Coronary artery (tissue), 2 donors: ENCODE measurements at places on chromosomes 7 and 10.

DNA sequence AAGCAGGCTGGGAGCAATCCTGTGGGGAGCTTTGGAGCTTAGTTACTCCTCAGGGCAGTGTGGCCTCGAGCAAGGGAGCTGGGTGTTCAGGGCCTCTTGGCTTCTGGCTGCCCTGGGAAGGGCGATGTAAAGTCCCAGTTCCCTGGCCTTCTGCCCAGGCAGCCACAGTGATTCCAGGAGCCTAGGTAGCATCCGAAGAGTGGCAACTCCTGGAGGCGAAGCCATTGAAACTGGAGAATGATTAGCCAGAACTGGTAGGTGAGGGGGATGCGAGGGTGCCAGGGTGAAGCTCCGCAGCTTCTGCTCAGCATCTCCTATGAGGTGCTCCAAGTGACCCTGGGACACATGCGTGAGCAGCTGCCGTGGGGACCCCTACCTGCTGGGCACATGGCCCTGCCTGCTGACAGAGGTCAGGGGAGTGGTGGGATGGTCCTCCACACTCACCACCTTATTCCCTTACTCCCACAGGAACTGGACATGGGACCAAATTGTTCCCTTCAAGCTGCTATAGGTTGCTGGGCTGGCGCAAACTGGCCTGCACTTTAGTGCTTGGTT is 7.8 kb upstream of the GDF2 start:
- DNase-seq: no peak

- no peak for DNase-seq
Observed at GRCh38 chr10:102007796-102008195, 48.2 kb downstream of the ARMH3 start.

- DNase-seq: peak; percentile 52
Observed at GRCh38 chr10:131848296-131848695, 52.5 kb upstream of the PPP2R2D start.

- no peak for DNase-seq
Observed at GRCh38 chr7:6315746-6316145, 43.3 kb upstream of the CYTH3 start.

DNA sequence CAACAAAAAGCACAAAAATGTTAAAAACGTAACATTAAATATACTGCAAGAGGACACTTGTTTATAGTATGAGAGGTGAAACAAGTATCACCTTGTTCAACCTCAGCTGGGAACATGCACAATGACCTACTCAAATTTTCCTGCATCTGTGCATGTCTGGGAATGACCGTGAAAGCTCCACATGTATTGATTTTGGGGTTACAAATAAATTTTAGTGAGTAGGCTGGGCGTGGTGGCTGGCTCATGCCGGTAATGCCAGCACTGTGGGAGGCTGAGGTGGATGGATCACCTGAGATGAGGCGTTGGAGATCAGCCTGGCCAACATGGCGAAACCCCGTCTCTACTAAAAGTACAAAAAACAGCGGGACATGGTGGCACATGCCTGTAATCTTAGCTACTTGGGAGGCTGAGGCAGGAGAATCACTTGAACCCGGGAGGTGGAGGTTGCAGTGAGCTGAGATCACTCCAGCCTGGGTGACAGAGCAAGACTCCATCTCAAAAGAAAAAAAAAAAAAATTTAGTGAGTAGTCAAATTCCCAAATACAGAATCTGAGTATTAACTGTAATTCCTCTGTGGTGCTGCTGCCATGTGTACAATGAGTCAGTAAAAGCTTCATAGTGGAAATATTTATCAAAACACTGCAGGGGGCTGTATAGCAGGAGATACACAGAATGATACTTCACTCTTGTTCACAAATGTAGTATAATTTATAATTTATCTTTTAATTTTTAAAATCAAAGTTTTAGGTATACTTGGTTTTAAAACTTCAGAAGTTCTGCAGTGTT is 41.1 kb downstream of the SUGCT start:
- no peak for DNase-seq

DNA sequence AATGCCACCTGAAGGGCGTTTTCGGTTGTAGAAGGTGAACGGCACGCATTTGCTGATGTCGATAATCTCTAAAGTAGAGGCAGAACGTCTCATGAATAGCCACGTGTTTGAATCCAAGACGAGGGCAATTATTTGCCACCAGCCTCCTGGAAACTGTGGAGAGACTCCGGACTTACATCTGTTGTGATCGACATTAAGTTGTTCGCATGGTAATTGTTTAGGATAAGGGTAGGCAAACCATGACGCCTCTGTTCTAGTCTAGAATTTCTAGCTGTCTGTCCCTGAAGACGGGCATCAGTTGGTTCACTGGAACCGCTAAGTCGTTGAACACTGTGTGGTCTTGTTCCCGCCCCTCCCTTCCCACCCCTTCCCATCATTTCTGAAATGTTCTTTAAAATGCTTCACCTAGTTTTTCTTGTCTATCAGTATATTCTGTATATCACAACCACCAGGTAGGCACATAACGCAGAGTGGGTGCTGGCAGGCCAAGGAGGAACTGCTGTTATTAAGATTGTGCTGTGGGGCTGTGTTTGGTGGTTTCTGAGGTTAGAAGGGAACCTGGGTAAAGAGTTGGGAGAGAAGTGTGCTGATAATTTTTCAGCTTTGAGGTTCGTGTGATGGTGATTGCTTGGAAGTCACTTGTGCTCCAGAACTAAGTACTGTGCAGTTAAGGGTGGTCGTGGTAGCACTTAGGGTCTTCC is 1.2 kb downstream of the UBE3C start:
- no peak for DNase-seq

GRCh38 chr7:70752794-70753241 is 379.1 kb upstream of the GALNT17 start:
- no peak for DNase-seq

GRCh38 chr7:140640727-140641523 is at the start of gene DENND2A:
Gene DENND2A (minus strand): TSS chr7:140640813. CDS start chr7:140602397, 38,416 bp downstream.
- no peak for DNase-seq

DNA sequence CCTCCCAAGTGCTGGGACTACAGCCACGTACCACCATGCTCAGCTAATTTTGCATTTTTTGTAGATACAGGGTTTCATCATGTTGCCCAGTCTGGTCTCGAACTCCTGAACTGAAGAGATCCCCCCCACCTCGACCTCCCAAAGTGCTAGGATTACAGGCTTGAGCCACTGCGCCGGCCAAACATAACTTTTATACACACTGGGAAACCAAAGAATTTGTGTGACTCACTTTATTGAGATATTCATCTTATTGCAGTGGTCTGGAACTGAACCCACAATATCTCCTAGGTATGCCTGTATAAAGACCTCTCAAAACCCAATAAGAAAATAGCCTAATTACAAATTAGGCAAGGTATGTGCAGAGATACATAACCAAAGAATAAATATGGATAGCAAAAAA is 182.6 kb upstream of the FEZF1 start:
- DNase-seq: no peak

GRCh38 chr10:71729161-71729636 is 9.6 kb upstream of the C10orf105 start:
- no peak for DNase-seq

DNA sequence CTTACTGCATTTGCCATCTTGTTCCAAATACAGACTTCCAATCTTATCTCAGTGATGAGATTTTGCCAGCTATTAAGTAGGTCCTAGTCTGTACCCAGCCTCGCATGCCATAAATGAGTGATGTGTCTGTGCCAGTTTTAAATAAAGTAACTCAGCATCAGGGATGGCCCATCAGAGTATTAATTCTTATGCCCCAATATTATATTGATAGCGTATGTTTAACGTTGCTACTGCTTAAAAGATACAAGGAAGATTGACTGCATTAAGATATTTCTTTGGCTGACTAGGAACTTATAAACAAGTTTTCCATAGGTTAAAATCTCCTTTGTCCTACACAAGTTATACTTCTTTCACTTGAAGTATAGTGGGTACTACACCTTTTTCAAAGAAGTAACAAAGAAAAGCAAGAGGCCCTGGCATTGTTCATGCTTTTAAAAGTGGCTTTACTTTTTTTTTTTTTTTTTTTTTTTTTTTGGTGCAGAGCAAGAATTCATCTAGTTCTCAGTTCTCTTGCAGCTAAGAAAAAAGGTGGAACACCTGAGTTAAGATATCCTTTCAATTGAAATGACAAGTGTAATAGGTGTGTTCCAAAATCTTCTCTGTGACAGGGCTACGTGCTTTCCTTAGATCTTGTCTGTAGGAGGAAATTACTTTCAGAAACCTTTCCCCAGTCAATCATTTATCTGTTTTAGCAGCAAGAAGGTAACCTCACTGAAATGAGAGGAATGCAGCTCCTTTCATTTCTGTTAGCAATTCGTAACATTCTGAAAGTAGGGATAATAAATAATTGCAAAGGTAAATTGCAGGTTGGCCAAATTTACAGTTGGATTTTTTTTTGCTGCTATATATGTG is 245.0 kb downstream of the CELF2 start:
- no peak for DNase-seq

DNA sequence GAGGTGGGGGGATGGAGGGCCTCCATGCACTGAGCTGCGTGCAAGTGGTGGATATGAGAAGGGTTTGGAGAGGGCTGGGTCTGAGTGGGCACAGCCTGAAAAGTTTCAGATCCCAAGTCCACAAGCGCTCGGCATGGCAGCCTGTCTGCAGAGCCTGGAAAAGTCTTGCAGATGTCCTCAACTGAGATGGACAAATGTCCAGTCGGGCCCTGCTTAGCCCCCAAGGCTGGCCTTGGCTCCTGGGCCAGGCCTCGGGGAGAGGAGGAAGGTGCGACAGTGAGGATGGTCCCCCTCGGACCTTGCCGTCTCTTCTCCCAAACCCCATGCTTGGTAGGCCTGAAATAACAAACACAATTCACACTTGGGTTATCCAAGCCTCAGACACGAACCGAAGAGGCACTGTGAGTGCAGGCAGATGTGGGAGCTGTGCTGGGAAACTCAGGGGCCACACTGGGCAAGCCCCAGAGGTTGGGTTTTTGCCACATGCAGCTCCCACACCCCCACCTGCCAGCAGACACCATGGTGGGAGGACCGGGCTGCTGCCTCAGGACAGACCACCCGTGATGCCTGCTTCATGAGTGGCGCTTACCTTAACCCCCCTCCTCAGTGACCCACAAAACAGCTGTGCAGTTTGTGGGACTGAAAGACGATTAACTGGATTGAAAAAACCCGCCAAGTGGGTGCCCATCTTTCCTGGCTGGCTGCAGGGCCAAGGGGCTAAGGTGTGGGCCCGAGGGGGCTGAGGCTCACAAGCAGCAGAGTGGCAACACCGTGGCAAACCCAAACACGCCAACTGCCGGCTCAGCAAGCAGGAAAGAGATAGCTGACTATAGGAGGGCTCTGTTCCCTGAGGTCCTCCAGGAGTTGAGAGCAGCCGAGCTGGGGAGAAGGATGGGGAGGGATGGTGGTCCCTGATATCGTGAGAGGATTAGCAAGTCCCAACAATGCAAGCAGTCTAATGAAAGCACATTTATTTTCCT is 156.8 kb downstream of the RNF216 start:
- no peak for DNase-seq
